ENCODE measurements at places on chromosomes 6 and 20.

GRCh38 chr6:43887340-43887858 is 117.4 kb downstream of the VEGFA start:
- DNase-seq: no peak

DNA sequence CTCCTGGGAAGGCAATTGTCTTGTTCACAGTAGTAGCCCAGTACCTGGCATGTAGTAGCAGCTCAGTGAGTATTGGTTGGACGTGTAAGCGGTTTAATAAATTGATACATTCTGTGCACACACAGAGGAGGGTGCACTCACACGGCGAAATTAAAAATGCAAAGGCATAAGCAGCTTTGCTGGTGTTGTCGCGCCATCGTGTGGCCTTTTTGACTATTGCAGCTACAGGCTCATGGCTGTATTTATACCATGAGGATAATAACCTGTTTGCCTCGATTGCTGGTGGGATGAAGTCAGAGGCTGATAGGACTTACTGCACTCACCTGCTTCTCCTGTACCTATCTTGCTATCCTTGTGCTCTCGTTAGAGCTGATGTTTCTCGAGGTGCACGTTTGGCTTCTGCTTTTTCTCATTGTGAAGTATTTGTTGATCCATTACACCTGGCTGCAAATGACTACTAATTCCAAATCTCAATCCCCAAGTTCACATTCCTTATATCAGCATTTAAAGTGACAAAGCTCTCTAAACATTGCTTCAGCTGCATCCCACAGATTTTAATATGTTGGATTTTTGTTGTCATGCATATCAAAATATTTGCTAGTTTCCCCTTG is 61.5 kb downstream of the TBXT start:
- DNase-seq: peak; percentile 81

GRCh38 chr20:16615199-16615598 is 42.0 kb upstream of the KIF16B start:
- DNase-seq: peak; percentile 99

- no peak for DNase-seq
These were observed 1.8 kb upstream of the CST3 start for GRCh38 chr20:23639490-23639958.

Measured in fibroblast of pulmonary artery (primary cell).